Mucosa of descending colon (tissue), 3 donors: ENCODE measurements at places on chromosomes 13 and 19.
A peak's percentile ranks its signal among the peaks of the same experiment; 100 is the strongest.

DNA sequence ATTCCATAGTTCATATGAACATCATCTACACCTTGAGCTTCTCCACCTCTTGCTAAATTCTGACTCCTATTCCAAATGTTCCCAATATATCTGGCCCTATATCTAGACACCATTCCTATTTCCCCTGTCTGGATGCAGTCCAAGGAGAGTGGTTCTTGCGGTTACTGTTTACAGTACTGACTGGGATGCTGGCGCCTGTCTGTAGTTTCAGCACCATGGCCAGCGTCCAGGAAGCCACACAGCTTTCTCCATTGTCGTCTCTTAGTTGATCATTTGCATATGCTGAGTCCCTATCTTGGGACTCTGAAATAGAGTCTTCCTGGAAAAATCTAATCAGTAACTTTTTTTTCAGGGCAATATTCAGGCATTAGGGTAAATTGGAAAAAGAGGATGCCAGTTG lies 14.9 kb downstream of the LAIR2 start:
- DNase-seq = no peak

DNA sequence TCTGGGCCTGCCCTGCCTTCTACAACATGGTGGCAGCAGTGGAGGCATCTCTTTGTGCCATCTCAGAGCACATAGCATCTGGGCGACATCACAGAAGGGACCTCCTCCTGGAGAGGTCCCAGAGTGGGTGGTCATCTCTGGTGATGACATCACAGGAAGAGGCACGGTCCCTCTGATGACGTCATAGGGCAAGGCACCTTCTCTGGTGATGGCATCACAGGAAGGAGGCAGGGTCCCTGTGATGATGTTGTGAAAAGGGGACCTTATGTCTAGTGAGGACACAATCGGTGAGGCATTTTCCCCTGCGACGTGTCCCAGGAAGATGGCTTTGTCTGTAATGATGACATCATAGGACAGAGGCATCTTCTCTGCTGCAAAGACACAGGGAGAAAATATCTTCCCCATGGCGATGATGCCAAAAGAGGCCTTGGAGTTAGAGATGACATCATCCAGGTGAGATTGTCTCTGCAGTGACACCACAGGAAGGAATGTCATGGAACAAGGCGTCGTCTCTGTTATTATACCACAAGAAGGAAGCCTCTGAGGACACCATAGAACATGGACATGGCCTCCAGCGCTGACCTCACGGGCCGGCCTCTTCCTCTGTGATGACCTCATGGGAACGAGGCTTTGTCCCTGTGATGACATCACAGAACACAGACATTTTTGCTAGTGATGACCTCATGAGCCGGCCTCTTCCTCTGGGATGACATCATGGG lies 10.7 kb downstream of the SHISA7 start:
- DNase-seq = no peak

DNA sequence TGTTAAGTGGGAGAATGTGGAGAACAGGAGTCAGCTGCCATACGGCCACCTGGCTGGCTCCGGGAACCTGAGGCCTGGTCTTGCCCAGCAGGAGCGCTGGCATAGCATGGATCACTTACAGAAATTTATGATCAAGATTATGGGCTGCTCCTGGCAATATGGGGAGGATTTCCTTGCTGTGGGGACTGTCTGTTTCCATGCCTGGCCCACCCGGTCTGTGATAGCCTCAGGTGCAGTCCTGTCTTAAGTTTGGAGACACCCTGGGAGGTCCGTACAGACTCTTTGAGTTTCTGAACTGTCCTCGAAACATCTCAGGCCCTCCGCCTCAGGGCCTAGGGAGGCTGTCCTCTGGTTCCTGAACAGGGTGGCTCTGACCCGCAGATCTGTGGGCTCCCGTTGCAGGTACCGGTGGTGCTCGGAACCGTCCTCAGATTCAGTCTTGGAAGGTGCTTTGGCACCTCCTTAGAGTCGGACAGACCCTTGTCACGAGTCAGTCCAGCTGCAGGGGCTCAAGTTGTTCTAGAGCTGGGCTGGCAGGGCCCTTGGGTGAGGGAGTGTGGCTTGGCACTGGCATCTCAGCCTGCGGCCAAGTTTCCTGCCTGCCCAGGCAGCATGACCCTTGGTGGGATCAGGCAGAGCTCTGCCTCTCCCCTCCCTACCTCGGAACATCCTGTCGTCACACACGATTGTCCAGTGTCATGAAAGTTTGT lies 4.9 kb downstream of the TFDP1 start:
- DNase-seq = no peak

DNA sequence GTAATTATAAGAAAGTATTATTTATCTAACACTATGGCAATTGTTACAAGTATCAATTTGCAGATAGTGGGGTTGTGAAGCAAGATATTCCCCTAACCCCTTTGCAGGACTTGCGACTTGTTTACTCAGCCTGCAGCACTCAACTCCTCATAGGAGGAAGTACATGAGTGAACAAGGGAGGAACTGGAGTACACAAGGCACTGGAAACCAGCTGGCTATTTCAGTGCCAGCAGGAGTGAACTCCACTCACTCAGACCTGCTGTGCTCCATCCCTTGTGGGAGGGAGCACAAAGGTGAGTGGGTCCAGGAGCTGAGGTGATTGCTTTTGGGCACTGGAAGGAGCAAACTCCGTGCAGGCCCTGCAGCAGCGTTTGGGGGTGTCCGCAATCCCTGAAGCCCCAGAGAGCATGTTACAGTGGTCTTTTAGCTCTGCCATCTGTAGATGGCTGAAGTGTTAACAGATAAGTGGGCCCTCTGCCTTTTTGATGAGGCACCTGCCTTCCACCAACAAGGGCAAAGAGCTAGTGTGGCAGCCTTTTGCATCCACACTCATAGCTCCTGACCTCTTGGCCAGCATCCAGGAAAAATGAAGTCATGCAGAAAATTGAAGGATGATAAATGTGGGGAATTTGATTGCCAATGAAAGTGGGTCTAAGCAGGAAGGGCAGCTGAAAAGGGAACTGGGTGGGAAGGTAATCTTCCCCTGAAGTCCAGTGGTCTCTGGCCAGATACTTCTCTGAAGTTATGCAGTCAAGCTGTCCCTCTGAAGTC lies 802.2 kb upstream of the MIR17HG start:
- DNase-seq = no peak

DNA sequence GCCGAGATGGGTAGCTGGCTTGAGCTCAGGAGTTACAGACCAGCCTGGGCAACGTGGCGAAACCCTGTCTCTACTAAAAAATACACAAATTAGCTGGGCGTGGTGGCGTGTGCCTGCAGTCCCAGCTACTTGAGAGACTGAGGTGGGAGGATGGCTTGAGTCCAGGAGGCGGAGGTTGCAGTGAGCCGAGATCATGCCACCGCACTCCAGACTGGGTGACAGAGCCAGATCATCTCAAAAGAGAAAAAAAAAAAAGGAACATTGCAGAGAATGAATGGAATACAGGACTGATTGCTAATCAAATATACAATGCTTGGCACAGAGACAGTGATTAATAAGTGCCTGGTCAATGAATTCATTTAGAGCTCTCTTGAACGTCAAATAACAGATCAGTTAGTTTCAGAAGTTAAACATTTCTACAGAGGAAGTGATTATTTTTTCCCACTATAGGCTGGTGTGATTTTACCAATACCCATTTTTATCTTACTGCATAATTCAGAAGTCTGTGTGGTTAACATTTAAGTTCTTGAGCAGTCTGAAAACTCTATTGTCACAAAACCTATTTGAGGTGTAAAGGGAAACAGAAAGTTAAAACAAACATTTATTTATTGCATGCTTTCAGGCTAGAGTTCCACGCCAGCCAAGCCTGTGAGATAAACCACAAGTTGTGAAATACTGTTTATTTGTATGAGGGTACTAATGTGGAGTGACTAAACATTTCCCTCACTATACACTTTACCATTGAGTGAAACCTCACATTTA lies 7.7 kb upstream of the TBC1D4 start:
- peak; percentile 32 for DNase-seq
